ENCODE measurements at places on chromosomes 1 and 21.

GRCh38 chr1:231757101-231757404 is 130.5 kb downstream of the DISC1 start:
- no peak for DNase-seq

DNA sequence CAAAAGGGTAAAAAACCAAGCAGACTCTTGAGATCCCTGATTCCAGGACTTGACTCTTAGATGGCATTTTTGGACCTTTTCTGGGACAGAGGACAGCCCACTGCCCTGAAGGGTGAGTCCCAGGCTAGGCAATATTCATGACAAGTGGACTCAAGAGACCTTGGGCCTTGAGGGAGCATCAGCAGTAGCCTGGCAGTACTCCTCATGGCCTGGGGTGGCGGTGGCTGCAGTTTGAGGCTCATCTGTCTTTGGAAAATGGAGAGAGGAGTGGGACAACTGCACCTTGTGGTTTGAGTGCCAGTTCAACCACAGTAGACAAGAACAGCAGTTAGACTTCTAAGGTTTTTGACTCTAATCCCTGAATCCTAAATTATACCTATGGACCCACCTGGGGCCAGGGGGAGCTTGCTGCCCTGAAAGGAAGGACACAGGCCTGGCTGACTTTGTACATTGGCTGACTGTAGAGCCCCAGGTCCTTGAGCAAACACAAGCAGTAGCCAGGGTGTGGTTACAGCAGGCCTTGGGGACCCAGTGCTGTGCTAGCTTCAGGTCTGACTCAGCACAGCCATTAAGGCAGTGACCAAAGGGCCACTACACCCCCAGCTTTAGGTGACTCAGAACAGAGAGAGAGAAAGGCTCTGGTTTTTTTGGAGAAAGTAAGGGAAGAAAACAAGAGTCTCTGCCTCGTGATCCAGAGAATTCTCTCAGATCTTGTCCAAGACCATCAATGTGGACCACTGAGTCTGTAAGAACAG is 1023.2 kb downstream of the KCNT2 start:
- no peak for DNase-seq

DNA sequence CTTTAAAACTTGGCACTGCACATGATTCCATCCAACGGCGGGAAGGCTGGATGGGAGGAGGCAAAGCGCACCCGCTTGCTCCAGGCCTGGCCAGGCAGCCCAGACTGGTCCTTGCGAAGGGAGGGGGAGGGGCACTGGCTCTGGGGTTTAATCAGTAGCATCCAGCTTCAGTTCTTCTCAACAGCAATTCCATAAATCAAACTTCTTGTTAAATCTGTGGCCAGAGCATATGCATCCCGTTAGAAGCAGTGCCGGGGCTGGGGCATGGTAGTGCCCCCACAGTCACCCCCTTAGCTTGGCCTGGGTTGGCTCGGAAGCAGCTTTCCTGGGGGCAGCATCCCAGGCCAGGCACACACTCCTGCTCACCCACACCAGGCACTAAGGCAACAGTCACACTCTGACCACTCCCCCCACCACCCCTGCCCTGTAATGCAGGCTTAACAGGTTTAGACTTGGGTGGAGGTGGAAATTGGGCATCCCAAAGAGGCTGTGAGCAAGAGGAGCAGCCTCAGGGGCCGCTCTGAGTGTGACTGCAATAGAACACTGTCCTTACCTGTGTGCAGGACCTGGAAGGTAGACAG is 94.1 kb upstream of the CASZ1 start:
- no peak for DNase-seq

DNA sequence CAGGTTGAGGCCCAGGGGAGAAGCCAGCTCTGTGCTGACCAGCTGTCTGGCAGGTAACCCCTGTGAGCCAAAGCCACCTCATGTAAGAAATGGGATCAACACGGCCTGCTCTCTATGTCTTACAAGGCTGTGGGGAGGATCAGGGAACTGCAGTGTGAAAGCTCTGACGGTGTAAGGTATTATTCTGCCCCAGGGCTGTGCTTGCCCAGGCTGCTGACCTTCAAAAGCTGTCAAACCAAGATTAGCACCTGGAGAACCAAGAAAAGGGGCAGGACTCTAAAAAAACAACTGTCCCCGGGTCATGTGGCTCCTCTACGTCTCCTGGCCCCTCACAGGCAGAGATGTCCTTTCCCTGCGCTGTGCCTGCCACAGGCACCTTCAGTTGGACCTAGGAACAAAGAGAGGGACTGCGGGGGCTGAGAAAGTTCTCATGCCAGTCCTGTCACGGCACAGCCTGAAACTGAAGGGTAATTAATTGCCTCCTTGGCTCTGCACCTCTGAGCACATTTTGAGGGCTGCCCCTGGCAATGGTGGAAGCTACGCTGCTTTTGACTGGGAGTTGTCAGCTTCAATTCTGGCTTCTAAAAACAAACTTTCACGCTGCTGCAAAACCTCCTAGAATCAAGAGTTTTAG is 77.6 kb downstream of the PGBD5 start:
- no peak for DNase-seq

- DNase-seq = no peak
Observed at GRCh38 chr1:213512316-213512715, 461.3 kb downstream of the RPS6KC1 start.

DNA sequence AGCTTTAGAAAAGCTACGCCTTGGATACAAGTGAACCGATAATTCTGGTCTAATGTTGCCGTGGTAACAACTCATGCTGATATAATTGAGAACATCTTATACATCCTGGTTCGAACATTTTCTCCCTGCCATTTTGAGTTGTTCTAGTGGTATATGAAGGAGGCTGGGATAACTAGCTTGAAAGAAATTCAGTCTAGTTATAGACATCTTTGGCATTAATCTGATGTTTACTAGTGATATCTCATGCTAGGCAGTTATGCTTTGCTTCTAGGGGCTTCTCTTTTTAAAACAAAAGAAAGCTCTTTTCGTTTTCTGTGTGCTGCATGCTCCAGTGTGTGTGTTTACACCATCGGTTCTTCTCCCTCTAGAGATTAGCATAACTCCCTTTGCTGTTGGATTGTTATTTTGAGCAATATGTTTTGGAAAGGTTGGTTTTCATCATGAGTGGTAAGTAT is 20.5 kb downstream of the PRKACB start:
- no peak for DNase-seq

DNA sequence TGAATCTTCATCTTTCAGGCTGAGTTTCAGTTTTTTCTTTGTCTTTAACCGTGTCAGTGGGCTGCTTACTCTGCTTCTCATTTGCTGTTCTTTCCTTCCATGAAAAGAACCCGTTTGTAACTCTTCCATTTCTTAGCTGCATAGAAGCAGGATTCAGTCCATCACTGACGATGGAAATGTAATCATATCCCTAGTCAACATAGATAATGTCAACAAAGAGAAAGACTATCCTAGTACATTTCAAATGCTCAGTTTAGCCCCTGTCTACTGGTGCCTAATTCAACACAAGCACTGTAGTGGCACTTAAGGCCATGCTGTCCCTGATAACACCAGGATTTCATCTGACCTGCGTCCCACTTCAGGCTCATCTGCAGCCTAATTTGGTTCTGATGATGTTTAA is 376 bp downstream of the GBP1 start:
- no peak for DNase-seq

GRCh38 chr1:32830092-32830852 is 12.8 kb downstream of the S100PBP start:
- no peak for DNase-seq

- no peak for DNase-seq
Observed at GRCh38 chr1:200652378-200652777, 17.3 kb downstream of the DDX59 start.

GRCh38 chr1:10490286-10490970 is 15.7 kb downstream of the PEX14 start:
- no peak for DNase-seq

DNA sequence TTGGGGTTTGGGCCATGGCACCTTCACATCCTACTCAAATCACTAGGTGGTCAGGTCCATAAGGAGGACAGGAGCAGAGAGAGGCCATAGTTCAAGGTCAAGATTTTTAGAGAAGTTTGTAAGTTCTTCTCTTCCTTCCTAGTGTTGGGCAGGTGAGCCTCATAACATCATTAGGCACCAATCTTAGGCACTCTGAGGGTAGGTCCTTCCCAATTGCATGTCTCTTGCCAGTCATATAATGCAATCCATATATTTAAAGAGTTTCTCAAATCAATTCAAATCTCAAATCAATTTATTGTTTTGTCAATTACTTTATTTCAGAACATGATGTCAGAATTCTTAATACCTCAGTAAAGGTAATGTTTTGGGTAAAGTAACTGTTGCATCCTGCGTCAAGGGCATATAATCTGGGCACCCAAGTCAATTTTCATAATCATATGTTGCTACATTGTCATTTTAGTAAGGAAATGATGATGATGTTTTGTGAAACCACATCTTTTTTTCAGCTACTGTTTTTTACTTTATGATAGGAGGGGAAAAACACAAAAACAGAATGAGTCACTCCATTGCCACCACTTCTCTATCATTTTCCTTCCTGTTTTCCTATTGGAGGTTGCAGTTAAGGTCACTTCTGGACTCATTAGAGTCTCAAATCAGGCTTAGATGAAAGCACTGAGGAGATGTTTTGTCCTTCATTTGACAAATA is 122.7 kb downstream of the UCHL5 start:
- no peak for DNase-seq

DNA sequence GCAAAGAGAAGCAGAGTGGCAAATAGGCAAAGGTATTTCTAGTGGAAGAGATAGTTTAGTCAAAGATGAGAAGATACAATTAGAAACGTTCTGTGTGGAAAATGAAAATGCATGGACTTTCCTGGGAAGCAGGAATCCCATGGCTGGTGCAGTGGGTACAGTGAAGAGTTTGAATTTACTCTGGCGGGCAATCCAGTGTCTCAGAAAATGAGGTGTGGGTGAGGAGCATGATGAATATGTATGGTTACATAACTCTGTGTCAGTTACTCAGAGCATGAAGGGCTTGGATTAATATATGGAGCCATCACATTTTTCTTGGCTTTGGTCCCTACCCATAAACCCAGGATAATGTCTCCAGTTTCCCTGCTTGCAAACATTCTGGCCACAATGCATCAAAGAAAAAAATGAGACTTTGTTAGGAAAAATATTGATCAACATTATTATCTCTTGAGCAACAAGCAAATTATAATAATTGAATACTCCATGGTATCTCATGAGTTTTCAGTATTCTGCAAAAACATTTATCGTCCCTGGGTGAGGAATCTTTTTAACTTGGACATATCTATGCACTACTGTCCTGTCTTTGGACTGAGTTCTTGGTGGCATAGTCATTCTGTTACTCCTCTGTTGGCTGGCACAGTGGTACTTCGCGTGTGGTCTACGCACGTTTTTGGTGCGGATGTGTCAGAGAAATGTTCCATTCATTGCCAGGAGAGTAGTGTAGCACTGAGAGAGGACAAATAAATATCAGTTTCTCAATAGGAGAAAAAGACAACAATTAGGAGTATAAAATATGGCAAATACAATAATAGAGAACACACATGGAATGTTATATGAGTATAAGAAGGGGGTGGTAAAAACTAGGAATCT is 173.7 kb upstream of the C1orf105 start:
- DNase-seq = no peak

DNA sequence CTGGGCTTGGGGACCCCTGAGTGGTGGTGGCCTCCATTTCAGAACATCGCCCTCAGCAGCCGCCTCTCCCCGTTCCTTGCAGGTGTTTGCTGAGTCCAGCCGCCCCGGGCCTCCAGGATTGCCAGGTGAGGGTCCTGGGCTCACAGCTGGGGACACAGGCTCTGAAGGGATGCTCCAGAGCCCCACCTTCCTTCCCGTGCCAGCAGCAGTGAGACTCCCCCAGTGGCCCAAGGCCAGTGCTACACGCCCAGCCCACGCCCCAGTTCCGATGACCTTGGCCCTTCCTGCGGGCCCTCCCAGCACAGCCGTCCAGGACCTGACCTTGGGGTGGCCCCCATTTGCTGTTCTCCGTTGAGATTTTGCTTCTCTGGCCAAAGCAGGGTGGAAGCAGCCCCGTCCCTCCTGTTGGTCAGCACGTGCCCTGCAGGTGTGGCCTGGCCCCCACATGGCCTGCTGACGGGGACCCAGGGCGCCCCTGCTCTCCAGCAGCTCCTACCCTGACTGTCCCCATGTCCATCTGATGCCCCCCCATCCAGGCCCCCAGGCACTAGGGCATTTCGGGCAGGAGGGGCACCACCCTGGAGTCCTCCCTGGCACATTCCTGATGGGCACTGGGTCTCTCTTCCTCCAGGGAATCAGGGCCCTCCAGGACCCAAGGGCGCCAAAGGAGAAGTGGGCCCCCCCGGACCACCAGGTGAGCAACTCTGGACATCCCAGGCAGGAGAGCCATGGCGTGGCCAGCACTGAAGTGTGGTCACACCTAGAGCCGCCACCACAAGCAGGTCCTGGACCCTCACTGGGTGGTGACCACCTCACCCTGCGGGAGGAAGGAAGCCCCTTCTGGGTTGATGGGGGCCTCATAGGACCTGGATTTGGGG is 45.0 kb downstream of the SLC19A1 start:
- DNase-seq = no peak

DNA sequence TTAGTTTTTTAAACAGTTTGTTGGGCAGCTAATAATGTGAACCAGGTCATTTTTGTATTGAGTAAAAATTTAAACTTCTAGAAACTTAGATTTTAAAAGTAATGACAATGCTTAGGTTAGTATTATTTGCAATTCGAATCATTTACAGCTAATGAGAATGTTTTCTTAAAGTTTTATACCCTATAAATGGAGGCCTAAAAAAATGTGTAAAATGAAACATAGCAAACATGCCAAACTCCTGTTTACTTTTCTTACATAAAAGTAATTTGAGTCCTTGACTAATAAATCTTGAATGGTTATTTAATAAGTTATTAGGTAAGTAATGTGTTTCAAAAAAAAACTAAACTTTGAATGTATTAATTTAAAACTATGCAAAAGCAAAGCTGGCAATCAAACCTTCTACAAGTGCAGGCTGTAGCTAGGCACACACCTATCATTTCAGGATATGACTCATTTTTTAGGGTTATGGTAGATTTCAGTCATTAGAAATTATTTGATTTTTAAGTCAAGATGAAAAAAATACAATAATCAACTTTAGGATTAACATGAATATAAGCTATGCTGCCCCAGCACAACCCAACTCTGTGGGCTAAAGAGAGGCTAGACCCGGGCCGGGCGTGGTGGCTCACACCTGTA is 41.5 kb downstream of the CLSTN1 start:
- no peak for DNase-seq

DNA sequence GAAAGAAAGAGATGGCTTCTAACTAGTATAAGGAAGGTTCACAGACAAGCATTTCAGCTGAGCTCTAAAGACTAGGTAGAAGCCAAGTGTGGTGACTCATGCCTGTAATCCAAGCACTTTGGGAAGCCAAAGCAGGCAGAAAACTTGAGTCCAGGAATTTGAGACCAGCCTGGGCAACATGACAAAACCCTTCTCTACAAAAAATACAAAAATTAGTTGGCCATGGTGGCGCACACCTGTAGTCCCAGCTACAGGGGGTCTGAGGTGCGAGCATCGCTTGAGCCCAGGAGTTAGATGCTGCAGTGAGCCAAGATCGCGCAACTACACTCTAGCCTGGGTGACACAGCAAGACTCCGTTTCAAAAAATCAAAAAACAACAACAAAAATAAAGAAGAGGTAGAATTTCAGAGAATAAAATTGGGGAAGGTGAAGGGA is 27.8 kb downstream of the FBXO42 start:
- no peak for DNase-seq
